ENCODE measurements at places on chromosomes 2 and 18.

- DNase-seq: no peak
Observed at GRCh38 chr2:218865396-218865795, 5.8 kb downstream of the WNT6 start.

GRCh38 chr2:181411105-181411849 lies 45.9 kb upstream of the ITGA4 start:
- DNase-seq: no peak

DNA sequence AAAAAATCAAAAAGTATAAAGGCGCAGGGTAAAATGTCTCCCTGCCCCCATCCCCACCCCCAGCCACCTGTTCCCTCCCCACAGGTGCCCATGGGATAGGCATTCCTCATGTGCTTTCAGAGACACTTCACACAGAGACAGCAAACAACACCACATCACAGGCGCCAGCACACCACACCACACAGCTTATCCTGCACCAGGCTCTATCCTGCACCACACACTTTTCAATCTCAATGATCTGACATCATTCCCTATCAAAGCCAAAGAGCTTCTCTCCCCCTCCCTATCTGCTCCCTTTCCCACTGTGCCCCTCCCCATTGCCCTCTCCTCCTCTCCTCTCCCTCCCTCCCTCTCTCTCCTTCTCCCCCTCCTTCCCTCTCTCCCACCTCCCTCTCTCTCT lies 15.5 kb downstream of the FAM178B start:
- DNase-seq: no peak

- no peak for DNase-seq
Observed at GRCh38 chr2:195818106-195818505, 161.1 kb downstream of the SLC39A10 start.

All from CD4-positive, alpha-beta T cell treated with Interleukin-17A for 1 hour (primary cell).